Central memory CD8-positive, alpha-beta T cell (primary cell): ENCODE measurements at places on chromosomes 11 and 22.

- peak overlapping the region; percentile 96 for H3K4me3 ChIP-seq
- no peaks in the 10 kb centered on the region for H3K27me3 ChIP-seq
- peaks cover 52% of the 10 kb centered on the region for H3K4me1 ChIP-seq
- no peak for DNase-seq
- H3K36me3 ChIP-seq = peaks cover 50% of the 10 kb centered on the region
Observed at GRCh38 chr11:67439321-67440228, 2.1 kb upstream of the PTPRCAP start.

DNA sequence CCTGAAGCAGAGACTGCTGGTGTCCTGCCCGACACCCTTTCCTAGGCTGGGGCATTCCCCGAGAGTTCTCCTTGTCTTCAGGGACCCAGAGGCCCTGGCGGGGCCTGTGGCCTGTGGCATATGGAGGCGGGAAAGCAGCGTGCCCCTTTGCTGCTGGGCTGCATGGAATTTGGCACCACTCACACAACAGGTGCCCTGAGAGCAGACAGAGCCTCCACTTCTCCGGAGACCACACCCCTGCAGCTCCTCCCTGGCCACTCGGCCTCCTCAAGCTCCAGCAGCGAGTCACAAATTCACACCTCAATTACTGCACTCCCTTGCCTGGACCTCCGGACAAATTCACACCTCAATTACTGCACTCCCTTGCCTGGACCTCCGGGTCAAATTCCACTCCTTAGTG is 1375.2 kb downstream of the TBC1D22A start:
- H3K27ac ChIP-seq = peak overlapping the region; percentile 42
- no peaks in the 10 kb centered on the region for H3K27me3 ChIP-seq
- no peaks in the 10 kb centered on the region for H3K36me3 ChIP-seq
- H3K4me1 ChIP-seq = peaks cover 18% of the 10 kb centered on the region
- no peak overlapping the region for H3K4me3 ChIP-seq

- H3K27me3 ChIP-seq = no peaks in the 10 kb centered on the region
- H3K36me3 ChIP-seq = peaks cover 1% of the 10 kb centered on the region
- no peak overlapping the region for H3K27ac ChIP-seq
Observed at GRCh38 chr11:57772562-57772961, 11.0 kb downstream of the CTNND1 start.

DNA sequence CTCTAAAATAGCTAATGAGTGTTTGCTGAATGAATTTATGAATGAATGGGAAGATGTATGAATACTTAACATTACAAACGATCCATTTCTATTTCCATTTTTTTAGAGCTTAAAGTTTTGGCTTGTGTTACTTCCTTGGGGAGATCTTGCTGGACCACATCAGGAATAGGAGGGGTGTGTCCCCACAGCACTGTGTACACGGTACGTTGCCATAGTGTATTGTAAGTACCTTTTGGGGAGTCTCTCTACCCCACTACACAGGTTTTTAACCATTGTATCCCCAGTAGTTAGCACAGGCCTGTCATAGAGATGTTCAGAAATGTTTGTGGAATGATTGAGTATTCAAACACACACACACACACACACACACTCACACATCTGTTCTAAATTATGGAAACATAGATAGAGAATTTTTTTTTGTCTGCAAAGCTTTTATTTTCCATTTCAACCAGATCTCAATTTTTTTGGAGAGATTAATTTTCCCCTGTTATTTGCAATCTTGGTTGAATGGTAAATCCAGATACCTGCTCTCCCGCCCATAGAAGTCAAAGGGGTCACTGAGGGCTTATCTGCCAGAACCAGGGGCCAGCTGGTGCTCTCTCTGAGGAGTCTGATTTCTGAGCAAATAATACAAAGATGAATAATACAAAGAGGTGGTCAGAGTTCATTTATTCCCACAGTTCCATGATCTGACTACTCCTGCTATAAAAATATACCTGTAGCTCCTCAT is 471.0 kb downstream of the INSC start:
- H3K4me3 ChIP-seq = no peak overlapping the region
- H3K4me1 ChIP-seq = no peaks in the 10 kb centered on the region
- DNase-seq = no peak
- H3K36me3 ChIP-seq = no peaks in the 10 kb centered on the region

DNA sequence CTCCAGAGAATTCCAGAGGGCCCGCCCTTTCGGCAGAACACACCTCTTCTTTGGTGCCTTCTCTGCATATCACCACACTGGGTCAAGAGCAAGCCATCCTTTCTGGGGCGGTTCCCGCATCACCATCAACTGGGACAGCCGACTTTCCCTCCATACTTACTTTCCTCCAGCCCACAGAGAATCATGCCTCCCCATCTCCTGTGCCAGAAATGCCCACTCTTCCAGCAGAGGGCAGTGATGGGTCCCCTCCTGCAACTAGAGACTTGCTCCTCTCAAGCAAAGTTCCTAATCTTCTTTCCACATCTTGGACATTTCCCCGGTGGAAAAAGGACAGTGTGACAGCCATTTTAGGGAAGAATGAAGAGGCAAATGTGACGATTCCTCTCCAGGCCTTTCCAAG is 157.7 kb downstream of the C11orf91 start:
- no peaks in the 10 kb centered on the region for H3K36me3 ChIP-seq
- H3K27ac ChIP-seq = no peak overlapping the region
- no peak overlapping the region for H3K4me3 ChIP-seq
- no peak for DNase-seq
- no peaks in the 10 kb centered on the region for H3K4me1 ChIP-seq

DNA sequence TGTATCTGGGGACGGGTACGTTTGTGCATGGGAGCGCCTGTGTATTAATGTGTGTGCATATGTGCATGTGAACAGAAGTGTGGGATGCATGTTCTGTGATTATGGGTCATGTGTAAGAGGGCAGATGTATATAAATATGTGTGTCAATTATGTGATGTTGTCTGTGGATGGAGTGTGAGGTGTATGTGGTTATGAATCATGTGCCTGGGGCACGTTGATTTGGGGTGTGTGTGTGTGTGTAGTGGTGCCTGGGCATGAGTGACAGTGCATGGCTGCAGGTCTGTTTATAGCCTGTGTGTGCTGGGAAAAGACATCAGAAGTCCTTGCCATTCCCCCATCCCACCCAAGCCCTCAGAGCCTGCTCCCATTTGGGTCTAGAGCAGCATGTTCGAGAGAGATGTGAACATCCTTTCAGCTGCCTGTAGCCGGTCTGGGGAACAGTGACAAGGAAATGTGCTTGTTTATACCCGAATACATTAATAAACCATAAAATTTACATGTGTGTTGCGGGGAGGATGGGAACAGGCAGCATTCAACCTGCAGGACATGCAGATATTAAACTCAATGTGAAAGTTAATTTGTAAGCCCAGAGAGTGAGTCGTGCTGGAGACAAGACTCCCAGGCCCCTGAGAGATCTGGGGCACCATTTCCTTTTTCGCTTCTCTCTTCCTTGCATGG is 129.0 kb downstream of the NECTIN1 start:
- H3K27me3 ChIP-seq = peaks cover 38% of the 10 kb centered on the region
- H3K36me3 ChIP-seq = no peaks in the 10 kb centered on the region
- H3K4me3 ChIP-seq = no peak overlapping the region
- H3K27ac ChIP-seq = no peak overlapping the region
- DNase-seq = no peak
- H3K4me1 ChIP-seq = no peaks in the 10 kb centered on the region

GRCh38 chr11:104142698-104143097 is 21.2 kb downstream of the PDGFD start:
- no peak overlapping the region for H3K27ac ChIP-seq
- H3K4me1 ChIP-seq = no peaks in the 10 kb centered on the region
- H3K27me3 ChIP-seq = no peaks in the 10 kb centered on the region
- DNase-seq = no peak
- peaks cover 1% of the 10 kb centered on the region for H3K36me3 ChIP-seq
- H3K4me3 ChIP-seq = no peak overlapping the region

- no peak overlapping the region for H3K27ac ChIP-seq
- no peak overlapping the region for H3K4me3 ChIP-seq
- DNase-seq = no peak
- H3K36me3 ChIP-seq = peaks cover 2% of the 10 kb centered on the region
- H3K27me3 ChIP-seq = no peaks in the 10 kb centered on the region
Observed at GRCh38 chr11:35717520-35717919, 54.9 kb downstream of the TRIM44 start.

DNA sequence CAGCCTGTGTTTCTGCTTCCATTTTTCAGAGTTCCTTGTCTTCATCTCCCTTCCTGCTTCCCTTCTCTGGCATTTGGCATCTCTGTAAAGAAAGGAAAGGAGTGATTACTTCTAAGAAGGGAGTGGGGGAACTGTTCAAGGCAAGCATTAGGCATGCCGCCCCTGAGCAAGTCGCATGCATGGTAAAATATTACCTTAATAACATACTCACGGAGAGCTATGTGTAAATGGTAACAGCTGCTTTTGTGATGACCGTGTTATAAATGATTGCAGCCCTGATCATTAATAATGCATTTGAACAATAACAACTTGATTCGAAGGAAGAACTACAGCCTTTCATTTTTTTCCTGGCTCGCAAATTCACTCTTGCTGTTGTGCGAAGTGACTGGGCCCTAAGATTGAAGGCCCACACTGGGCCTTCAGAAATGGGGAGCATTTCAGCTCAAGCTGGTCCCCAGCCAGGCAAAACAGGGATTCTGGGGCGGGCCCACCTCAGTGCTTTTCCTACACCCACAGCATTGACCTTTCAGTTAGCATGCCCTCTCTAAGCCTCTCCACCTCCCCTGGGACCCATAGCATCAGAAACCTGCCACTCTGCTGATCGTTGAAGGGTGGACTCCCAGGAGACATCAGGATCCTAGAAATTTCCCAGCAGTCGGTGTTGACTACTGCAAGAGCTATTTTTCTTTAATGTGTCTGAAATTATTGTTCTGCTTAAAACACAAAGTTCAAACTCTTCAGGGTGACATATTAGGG is 263.0 kb upstream of the CADM1 start:
- no peaks in the 10 kb centered on the region for H3K36me3 ChIP-seq
- H3K4me1 ChIP-seq = no peaks in the 10 kb centered on the region
- no peak for DNase-seq
- H3K27me3 ChIP-seq = peaks cover 17% of the 10 kb centered on the region
- H3K27ac ChIP-seq = no peak overlapping the region

GRCh38 chr11:69651834-69652620 is 11.1 kb downstream of the CCND1 start:
- DNase-seq = no peak
- H3K4me1 ChIP-seq = no peaks in the 10 kb centered on the region
- H3K27me3 ChIP-seq = no peaks in the 10 kb centered on the region
- H3K4me3 ChIP-seq = no peak overlapping the region

DNA sequence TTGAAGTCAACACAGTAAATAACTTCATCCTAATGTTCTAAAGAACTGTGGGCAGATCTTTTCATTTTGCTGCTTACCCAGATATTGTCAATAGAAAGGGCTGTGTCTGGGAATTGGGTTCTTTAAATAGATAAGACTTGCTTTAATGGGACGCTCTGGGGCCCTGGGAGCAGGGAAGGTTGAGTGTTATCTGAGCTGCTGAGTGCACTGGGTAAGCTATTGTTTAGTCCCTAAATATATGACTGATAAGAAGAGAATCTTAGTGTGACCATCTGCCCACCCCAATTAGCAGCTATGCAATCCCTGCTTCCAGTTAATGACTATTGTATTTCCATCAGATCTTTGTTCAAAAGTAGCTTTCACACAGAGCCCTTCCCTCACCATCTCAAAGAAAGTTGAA is 44.4 kb downstream of the ARHGAP42 start:
- DNase-seq = no peak
- H3K36me3 ChIP-seq = peaks cover 2% of the 10 kb centered on the region
- H3K27ac ChIP-seq = no peak overlapping the region
- H3K4me3 ChIP-seq = no peak overlapping the region

GRCh38 chr11:115501893-115502589 is 2.2 kb downstream of the CADM1 start:
- peaks cover 27% of the 10 kb centered on the region for H3K27me3 ChIP-seq
- peaks cover 3% of the 10 kb centered on the region for H3K36me3 ChIP-seq
- peaks cover 12% of the 10 kb centered on the region for H3K4me1 ChIP-seq
- DNase-seq = no peak
- no peak overlapping the region for H3K27ac ChIP-seq
- H3K4me3 ChIP-seq = no peak overlapping the region

DNA sequence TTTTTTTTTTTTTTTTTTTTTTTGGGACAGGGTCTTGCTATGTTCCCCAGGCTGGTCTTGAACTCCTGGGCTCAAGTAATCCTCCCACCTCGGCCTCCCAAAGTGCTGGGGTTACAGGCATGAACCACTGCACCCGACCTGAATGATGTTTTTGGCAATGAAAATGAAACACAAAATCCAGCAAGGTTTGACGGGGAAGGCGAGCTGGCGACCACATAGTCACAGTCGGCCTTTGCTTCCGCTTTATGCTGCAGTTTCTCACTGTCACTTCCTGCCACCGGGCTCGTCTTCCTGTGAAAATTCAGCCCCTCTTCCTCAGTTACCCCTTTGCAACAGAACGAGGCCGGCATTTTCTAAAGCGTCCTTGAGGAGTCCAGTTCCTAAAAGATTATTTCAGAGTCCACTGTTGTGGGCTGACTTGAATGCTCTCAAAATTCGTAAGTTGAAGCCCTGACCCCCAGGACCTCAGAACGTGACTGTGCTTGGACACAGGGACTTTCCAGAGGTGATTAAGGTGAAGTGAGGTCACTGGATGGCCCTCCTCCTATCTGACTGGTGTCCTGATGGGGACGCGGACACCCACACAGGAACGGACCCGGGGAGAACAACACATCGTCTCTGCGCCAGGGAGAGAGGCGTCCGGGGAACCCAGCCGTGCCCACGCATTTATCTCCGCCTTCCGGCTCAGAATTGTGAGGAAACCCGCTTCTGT is 2.9 kb upstream of the BID start:
- peak; percentile 75 for DNase-seq
- H3K27ac ChIP-seq = peak overlapping the region; percentile 98
- no peaks in the 10 kb centered on the region for H3K27me3 ChIP-seq

- H3K27me3 ChIP-seq = peaks cover 65% of the 10 kb centered on the region
- DNase-seq = no peak
- no peaks in the 10 kb centered on the region for H3K36me3 ChIP-seq
Observed at GRCh38 chr11:124535552-124536232, 7.8 kb downstream of the OR8B12 start.

GRCh38 chr11:8959546-8960166 is 4.6 kb downstream of the TMEM9B start:
- H3K27me3 ChIP-seq = no peaks in the 10 kb centered on the region
- peaks cover 40% of the 10 kb centered on the region for H3K4me1 ChIP-seq
- no peak for DNase-seq
- no peak overlapping the region for H3K4me3 ChIP-seq
- no peak overlapping the region for H3K27ac ChIP-seq

GRCh38 chr11:111173221-111173620 is 72.3 kb upstream of the POU2AF2 start:
- H3K27me3 ChIP-seq = no peaks in the 10 kb centered on the region
- H3K27ac ChIP-seq = no peak overlapping the region
- no peaks in the 10 kb centered on the region for H3K36me3 ChIP-seq
- H3K4me1 ChIP-seq = no peaks in the 10 kb centered on the region
- no peak for DNase-seq

DNA sequence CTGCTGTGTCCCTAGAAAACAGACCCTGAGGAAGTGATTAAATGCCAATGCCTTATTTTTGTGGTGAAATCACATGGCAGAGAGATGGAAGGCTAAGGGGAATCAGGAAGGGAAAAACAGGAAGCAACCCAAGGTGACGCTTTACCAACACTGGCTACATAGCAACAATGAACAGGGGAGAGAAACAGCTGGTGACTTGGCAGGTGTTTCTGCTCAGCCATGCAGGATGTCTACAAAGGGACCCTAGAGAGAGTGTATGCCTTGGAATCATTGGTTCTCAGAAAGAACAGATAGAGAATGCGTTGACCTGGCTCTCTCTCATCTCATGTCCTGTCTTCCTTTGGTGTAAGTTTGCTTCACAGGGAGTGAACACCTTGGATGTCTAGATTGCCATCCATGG is 911.9 kb downstream of the OPCML start:
- no peak for DNase-seq
- no peaks in the 10 kb centered on the region for H3K4me1 ChIP-seq
- H3K27ac ChIP-seq = no peak overlapping the region
- no peaks in the 10 kb centered on the region for H3K27me3 ChIP-seq
- no peaks in the 10 kb centered on the region for H3K36me3 ChIP-seq
- H3K4me3 ChIP-seq = no peak overlapping the region
